ENCODE measurements at places on chromosomes 1 and 21.

DNA sequence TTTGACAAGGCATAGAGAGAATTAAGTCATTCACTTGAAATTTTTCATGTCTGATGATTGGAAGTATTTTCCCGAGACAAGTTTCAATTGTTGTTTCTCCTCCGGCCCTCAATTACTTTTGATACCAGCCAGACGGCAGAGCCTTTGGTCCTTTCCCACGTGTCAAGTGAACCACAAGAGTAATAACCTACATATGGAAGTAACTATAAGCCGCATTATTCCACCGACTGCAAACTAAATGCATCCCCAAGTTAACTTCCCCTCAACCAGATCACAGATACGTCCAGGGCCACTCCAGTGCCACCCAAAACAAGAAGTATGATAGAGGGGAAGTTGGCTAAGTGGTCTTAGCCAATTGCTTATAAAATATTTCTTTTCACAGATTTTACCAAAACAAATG is 20.2 kb downstream of the COLGALT2 start:
- DNase-seq: no peak

- DNase-seq: peak; percentile 8
Measured at GRCh38 chr21:34986561-34987500, 62.3 kb downstream of the RUNX1 start.

GRCh38 chr1:229768232-229768631 is 142.2 kb downstream of the URB2 start:
- no peak for DNase-seq

DNA sequence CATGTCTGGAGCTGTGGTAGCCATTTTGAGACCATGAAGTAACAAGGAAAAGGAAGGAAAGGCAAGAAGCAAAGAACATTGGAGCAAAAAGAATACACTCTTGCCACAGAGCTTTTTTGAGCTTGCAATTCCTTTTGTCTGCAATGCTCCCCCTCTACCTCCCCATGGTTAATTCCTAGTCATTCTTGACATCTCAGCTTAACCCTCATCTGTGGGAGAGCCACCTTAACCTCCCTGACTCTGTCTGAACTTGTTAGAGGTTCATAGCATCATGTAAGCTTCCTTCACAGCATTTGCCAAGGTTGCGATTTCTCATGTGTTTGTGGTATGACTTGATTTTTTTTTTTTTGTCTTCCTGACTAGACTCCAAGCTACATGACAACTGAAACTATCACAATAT is 564.1 kb upstream of the PLXNA2 start:
- DNase-seq: no peak

DNA sequence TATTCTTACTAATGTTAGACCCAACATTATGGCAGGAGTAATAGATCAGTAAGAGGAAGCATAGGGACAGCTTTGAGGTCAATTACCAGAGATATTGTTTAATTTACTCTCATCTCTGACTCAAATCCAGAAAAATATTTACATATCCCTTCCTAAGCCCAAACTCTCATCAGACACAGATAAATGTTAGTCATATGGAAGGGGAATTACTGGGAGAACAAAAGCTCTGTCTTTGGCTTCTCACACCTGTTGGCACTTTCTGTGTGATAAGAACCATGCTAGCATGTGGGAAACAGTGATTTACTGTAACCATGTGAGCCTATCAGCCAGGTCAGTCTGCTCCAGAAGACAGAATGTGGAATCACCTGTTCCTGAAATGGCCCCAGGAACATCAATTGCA is 72.4 kb downstream of the DUSP10 start:
- DNase-seq: no peak

- DNase-seq: peak; percentile 70
Measured at GRCh38 chr1:31760471-31761470, 3.4 kb downstream of the ADGRB2 start.

DNA sequence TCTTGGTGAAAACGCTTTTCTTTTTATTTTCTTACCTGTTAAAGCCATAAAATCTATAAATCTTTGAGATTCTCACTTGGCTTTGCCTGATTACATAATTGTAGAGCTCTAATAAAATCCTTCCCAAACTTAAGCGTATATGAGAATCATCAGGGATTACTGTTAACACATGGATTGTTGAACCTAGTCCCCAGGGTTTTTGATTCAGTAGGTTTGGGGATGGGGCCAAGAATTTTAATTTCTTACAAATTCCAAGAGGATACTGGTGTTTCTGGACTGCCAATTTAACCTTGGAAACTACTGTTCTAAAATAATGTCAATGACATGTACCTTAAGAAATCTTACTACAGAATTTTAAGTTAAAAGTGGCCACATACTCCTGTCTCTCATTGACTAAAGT is 694.2 kb downstream of the BRINP3 start:
- DNase-seq: no peak

- no peak for DNase-seq
Measured at GRCh38 chr1:21295002-21295401, 4.7 kb upstream of the ECE1 start.

DNA sequence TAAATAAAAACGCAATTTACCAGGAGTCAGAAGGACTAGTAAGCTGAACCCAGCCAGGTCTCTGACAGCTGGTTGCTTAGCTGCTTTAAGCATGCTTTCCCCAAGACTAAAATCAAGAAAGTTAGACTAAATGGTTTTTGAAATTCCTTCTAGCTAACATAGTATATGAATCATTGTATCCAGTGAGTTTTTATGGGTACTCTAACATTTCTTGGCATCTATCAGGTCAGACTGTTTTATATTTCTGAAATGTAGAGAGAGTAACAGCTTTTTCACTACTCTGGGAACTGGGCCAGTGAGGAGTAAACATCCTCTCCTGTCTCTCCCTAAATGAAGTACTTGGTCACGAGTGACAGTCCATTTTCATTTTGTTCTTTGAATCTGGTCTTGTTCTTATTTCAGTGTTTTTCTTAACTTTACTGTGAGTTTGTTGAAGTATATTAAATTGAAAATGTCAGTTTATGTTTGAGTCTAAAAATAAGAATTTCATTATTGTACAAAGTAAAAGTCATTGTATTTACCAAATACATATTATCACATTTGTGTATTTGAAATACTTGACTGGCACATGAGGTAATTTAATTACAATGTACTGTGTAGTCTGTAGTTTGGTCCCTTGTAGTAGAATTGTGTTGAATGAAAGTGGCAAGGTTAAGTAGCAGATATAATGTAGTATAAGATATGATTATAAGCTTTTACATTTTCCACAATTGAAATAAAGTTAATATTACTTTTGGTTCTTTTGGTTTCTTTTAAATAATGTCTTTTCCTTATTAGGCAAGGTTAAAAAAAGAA is 47.6 kb downstream of the PKN2 start:
- no peak for DNase-seq

DNA sequence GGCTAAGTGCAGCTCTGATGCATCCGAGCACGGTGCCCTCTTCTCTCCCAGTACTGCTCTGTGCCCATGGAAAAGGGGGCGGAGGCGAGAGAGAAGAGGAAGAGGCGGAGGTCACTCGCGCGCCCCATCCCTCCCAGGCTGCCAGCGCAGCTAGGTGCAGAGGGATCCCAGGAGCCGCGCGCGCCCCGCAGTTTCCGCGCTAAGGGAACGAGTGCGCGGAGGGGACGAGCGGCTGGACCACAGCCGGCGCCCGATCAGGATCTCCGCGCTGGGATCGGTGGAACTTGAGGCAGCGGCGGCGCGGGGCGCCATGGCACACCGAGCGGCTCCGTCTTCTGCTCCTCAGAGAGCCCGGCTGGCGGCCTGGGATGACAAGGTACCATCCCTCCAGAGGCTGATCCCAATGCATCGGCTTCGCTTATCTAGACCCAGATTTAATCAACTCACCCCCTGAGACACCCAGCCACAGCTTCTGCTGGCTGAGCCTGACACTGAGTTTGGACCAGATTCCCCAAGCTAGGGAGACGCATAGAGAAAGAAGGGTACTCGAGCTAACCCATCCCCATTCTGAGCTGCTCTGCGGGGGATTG is at the start of gene PTGFR:
PTGFR (plus strand) TSS at position 114 of the 590 bp plus-strand sequence. CDS start 1,770 bp downstream, outside the sequence.
- no peak for DNase-seq

Measured in germinal center (tissue), 1 donor.